Activated T-helper 1 cell treated with anti-CD3 and anti-CD28 coated beads, Interleukin-2, amount 50 U/mL, for 16 hours (primary cell): ENCODE measurements at places on chromosomes 11 and 22.

GRCh38 chr11:78982473-78982872 is 407.8 kb upstream of the NARS2 start:
- DNase-seq = no peak

GRCh38 chr22:45496451-45496941 is 6.2 kb upstream of the FBLN1 start:
- DNase-seq = no peak

GRCh38 chr11:108223348-108224149 is 682 bp downstream of the ATM start:
- DNase-seq = no peak

DNA sequence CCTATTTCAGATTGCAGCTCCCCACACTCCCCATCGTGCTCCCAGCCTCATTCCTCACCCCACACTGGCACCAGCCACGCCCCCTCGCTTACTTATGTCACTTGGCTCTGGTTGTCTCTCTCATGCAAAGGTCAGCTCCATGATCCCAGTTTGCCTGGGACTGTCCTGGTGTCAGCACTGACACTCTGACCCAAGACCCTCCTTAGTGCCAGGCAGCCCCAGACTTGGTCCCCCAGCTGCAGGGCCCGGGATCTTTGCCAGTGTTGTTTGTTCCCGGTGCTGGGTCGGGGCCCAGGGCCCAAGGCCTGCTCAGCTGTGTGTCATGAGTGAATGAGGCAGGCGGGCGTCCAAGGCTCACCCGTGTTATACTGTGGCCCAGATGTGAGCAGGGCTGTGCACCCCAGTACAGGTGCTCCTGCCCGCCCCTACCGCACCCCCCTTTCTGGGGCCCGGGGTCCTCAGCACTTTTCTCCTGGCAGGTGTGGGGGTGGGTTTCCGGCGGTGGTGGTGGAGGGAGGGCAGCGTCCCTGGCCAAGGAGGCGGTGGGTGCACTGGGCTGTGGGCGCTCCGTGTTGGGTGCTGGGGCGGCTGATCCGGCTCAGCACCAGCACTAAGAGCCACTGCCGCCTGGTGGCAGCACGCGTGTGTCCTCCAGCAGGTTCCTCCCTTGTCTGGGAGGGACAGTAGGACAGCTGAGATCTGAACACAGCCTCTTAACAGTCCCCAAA is 19.5 kb downstream of the IL17REL start:
- peak; percentile 42 for DNase-seq
